Effector memory CD8-positive, alpha-beta T cell (primary cell): ENCODE measurements at places on chromosomes 5 and 9.

DNA sequence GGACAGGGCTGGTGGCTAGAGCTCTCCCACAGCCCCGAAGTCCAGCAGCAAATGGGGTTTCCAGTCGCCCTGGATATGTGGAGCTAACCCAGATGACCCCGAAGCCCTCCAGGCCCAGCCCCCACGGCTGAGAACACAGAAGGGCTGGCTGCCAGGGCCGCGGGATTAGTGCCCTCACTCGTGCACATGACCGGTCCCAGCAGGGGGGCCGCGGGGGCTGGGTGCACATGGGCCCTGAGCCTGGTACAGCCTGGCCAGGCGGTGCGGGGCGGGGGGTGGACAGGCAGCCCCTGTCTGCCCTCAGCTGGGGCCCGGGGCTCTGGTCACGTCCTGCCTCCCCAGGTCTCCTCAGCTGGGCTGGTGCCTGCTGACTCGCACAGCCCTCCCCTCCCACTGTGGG, 5.9 kb downstream of the SSNA1 start:
- no peak for DNase-seq

- no peak for DNase-seq
Measured at GRCh38 chr9:99090336-99091130, 14.4 kb upstream of the TGFBR1 start.

DNA sequence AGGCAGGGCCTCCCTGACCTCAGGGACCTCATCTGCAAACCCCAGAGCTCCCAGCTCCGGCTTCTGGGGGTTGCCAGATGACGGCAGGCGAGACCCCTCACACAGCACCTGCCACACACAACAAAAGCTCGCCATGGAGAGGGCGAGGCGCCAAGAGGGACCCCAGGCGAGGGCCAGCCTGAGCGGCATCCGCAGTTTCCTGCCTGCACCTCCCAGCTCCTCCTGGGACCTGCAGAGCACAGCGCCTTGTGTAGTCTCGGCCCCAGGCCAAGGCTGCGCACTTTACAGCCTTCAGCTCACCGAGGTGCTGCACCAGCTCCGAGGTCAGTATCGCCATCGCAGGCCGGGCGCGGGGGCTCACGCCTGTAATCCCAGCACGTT, 82.4 kb upstream of the ADAMTS2 start:
- no peak for DNase-seq

DNA sequence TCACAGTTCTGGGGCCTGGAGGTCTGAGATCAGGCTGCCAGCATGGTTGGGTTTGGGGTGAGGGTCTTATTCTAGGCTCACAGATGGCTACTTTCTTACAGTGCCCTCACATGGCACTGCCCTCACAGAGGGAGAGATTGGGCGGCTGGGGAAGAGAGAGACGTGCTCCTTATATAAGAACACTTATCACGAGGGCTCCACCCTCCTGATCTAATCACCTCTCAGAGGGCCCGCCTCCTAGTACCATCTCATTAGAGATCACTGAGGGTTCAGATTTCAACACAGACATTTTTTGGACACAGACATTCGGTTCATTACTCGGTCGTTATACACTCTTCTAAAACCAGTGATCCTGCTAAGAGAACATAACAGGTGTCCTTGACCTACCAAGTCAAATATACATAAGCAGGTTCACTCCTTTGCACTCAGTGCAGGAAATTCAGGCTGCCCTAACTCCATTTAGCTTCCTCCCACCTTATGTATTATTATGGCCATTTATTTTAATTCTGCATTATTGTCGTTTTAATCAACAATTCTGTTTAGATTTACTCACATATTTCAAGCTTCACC, 121.7 kb downstream of the ICE1 start:
- DNase-seq: no peak

- no peak for DNase-seq
Measured at GRCh38 chr5:76849419-76850291, at the start of gene S100Z. S100Z (plus strand) TSS chr5:76850014; CDS start chr5:76875360, 25,346 bp downstream.

DNA sequence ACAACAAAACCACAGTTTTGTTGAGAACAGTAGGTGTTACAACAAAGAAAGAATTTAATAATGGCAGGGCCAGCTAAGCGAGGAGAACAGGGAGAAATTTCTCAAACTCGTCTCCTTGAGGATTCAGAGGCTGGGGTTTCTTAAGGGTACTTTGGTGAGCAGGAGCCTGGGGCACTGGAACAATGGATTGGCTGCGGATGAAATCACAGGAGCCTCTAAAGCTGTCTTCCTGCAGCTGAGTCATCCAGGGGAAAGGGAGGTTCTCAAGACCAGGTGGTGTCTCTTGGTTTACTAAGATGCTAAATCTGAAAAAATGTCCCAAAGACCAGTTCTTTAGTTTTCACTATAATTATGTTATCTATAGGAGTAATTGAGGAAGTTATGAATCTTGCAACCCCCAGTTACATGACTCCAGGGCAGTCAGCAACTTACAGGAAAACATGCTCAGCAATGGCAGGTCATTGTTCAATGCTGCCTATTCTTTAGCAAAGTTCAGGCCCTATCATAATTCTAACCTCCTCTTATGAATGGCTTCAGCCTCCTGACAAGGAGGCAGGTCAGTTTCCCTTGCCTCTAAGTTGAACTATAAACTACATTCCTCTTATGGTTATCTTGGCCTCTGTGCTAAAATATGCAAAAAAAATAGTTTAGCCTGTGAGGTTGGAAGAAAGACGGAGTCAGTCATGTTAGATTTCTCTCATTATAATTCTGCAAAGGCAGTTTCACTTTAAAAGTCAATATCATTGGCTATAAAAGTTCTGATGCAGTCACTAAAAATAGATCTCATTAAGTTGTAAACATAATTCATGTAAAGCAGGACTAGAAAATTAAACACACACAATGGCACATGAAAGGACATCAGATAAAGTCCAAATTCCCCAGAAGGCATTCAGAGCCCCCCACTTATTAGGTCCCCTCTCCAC, 63.3 kb upstream of the CKS2 start:
- DNase-seq: no peak

DNA sequence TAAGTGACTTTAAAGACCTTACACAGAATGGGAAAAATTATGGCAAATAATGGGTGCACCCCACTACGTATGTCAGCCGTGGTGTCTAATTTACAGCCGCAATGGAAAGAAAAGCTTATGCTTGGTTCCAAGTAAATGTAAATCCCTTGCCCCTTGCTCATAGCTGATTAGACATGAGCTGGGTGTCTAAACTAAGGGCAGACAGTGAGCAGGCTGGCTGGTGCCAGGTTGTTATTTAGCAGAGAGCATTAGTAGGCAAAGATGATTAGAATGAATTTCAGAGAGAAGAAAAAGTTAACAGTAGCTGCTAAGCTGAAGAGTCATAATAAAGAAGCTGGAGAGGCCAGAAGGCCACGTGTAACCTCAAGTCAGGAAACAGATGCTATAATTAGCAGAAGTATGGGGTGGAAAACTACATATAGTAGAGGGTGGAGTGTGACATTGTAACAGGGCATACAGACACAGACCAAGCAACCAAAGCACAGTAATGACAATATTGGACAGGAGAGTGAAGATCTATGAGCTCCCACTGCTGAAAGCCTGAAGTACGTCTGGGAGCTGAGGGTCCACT, 257.7 kb downstream of the MCTP1 start:
- no peak for DNase-seq

- DNase-seq: no peak
Measured at GRCh38 chr5:103511554-103511885, 51.1 kb downstream of the NUDT12 start.

GRCh38 chr9:93902051-93902779, 52.9 kb downstream of the BARX1 start:
- no peak for DNase-seq

DNA sequence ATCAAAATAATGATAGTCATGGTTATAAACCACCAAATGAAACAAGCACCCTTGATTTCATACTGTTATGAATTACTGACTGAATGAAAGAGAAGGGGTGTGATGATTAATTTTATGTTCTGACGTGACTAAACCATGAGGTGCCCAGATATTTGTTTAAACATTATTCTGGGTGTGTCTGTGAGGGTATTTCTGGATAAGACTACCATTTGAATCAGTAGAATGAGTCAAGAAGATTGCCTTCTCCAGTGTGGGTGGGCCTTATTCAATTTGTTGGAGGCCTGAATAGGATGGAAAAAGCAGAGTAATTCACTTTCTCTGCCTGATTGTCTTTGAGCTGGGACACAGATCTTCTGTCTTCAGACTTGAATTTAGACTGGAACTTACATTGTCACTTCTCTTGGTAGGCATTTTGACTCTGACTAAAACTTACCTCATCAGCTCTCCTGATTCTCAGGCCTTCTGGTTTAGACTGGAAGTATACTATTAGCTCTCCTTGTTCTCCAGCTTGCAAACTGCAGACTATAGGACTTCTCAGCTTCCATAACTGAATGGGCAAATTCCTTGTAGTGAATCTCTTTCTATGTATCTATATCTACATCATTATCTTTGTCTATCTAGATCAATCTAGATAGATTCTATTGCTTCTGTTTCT, 321.9 kb upstream of the TARS1 start:
- DNase-seq: no peak

GRCh38 chr9:86082870-86083269, 16.5 kb downstream of the GOLM1 start:
- no peak for DNase-seq

- DNase-seq: no peak
Measured at GRCh38 chr9:127874301-127875221, 2.9 kb downstream of the AK1 start.

DNA sequence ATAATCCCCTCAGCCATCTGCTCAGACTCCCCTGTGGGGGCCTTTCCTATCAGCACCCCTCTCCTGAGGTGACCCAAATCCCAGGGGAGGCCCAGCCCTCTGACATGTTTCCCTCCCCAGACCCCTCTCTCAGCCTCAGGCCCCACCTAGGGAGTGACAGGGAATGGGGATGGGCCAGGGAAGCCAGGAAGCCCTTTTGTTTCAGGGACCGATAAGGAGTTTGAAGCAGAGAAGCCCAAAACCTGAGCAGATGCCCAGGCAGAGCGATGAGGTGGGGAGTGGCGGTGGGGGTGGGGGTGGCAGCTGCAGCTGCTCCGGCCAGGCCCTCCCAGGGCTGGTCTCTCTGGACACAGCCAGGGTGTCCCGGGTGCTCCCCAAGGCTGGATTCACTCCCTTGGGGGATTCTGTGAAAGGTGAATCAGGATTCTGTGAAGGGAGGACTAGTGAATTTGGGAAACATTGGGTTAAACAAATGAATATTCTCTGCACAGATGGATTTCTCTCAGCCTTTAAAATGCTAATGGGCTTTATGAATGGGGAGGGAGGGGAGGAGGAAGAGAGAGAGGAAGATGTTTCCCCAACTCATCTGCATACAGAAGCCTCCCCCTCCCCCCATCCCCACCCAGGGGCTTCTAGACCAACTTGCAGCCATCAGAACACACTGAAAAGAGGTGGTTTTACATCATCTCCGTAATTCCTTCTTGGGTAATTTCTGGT, 17.4 kb downstream of the AKNA start:
- DNase-seq: no peak

DNA sequence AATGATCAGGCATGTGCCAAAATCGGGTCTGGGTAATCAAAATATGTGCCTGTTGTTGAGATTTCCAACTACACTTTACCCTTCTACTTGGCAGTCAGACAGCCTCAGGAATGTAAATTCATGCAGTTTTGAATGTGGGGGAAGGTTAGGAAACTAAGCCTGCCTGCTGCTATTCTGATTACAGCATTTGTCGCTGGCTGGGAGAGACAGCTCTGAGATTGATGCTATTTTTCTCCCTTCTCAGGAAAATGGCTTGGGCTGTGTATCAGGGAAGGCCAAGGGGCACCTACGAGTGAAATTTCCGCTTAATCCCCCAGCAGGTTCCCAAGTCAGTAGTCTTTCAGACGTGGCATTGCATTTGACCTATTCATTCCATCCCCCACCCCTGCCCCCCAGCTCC, 3.6 kb upstream of the RGS7BP start:
- no peak for DNase-seq
